ENCODE measurements at places on chromosomes 6 and 20.

DNA sequence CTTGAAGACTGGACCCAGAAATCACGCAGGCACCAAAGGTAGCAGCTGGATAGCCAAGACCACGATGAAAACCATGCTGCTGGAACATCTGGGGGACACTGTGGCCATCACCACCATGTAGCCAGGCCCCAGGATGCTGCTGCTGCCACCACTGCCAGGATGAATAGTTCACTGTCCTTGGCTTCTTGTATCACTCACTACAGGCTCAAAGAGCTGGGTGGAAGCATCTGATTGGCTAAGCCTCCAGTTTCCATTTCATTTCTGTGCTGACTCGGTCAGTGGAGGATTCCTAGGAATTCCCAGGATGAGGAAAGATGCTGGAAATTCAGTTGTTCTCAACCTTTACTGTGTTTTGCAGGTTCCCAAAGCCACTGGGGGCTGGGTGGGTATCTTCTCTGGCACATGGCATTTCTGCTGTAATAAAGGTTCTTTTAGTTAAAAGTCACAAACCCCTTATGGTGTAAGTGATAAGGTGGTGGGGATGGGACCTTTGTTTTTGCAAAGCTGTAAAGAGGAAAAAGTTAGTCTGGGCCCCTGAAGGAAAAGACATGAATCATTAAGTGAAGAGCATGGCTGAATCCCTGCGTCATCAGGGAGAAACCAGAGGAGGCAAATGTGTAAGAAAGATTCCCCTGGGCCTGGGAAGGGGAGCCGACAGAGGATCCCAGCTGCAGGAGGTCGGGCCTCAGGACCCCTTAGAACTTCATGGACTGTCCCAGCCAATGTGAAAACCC is 75.6 kb upstream of the RNF24 start:
- DNase-seq = peak; percentile 64

DNA sequence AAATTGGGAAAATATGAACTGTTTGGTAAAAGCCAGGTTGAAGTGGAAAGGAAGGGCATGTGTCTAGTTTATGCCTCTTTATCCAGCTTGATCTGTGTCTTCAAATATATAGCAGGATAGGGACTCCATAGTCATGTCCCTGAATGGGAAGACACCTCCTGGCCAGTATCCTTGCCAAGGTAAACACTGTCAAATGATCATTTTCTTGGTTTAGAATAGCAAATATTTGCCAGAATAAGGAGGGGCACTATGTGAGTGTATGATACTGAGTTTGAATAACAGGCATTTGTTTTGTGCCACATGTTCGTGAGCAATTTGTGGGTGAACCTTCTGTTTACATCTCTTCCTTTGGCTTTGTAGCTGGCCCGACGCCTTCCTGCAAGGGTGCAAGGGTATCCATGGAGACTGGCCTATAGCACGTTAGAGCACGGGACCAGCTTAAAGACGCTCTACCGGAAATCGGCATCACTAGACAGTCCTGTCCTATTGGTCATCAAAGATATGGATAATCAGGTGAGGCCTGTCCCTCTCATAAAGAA is 34.2 kb upstream of the HINT3 start:
- no peak for DNase-seq

DNA sequence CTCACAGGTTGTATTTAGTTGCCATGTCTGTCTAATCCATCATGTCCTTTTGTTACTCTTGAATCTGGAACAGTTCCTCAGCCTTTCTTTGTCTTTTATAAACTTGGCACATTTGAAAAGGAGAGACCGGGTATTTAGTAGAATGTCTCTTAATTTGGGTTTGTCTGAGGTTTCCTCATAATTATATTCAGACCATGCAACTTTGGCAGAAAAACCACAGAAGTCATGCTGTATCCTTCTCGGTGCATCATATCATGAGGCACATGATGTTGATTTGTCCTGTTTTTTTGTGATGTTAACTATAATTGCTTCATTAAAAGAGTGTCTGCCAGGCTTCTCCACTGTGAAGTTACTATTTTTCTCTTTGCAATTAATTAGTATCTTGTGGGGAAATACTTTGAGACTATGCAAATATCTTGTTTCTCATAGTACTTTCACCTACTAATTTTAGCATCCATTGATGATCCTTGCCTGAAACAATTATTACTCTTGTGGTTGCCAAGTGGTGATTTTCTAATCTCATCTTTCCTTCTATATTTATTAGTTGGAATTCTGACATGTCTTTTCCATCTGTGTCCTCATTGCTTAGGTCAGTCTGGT is 837.3 kb downstream of the DHX35 start:
- DNase-seq = no peak

DNA sequence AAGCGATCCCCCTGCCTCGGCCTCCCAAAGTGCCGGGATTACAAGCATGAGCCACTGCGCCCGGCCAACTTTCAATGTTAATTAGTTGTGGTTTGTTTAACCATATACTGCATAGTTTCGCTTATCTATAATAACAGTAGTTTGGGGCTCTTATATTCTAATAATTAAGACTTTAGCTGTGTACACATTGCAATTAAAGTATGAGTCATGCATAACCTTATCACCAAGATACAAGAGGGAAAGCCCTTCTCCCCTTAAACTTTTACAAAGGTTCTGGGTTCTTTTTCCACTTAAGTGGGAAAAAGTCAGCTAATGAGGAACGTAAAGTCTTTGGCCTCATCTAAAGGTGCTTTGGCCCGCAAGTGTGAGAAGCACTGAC is 3.2 kb upstream of the MCCD1 start:
- DNase-seq = no peak

DNA sequence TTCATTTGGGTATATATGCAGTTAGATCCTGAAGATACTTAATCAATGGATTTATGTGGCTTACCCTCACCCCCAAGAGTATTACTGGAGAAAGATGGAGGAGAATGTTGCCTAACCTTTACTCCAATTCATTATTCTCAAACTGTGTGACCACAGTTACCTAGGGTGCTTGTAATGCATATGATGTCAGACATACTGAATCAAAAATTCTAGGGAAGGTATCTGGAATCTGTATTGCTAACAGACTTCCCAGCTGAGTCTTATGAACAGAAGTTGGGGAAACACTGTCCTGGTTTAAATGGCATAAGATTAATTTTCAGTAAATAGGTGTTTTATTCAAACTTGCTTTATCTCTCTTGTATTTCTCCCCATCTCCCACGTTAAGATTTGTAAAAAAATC is 83.9 kb downstream of the PKIB start:
- peak; percentile 23 for DNase-seq

DNA sequence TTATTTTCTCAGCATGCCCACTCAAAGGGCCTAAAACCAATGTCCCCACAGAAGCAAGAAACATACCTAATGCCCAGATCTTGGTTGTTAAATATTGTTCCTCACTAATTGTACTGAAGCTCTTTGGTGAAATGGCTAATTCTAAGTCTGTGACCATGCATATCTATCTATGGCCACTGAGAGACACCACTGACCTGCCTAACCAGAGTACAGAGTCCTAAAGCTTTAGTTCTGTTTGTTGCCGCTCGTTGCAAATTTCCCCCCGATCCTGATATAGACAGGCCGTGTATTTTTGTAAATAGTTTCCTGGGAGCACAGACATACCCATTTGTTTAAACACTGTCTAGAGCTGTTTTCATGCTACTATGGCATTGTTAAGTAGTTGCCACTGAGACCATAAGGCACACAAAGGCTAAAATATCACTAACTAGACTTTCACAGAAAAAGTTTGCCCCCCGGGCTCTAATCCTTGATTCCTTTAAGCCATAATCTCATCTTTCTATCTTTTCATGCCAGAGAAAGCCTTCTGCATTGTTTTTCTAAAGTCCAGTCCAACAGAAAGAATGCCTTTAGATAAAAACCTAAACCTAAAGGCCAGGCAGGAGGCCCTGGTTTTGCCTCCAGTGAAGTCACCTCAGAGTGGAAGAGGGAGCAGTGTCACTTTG is 48.7 kb downstream of the DNAAF9 start:
- no peak for DNase-seq

- DNase-seq = no peak
Measured at GRCh38 chr6:1113916-1114540, 197.9 kb upstream of the FOXQ1 start.

- DNase-seq = no peak
Measured at GRCh38 chr6:67679566-67680296, 955.4 kb upstream of the ADGRB3 start.

DNA sequence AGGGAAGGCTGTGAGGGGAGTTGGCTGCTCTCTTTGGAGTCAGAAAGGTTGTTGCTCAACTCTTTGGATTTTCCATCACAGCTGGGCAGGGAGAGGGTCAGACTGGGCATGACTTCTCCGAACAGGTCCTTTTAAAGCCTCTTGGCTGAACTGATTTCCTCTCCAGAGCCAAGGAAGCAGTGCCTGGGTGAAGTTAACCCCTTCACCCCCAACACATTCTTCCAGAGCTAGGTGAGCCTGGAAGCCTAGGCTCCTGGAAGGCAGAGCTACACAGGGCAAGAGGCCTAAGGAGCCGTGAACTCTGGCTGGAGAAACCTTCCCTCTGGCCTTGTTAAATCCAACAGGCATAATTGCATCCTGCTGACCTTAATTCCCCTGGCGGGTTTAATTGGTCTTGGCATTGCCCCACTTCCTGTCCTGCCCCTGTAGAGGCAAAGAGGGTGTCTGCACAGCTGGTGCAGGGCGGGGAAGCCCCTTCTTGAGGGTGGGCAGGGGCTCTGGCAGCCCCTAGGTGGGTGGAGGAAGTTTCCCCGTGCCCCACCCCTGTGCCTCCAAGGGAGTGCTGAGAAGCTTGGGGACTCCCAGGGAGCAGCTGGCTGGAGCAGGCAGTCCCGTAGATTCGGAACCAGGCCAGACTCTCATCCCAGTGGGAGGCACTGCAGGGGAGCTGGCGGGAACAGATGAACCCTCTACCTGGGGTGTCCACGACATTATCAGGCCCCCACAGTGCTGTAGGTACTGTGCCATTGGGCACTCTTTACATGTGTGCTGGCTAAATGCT is 3.6 kb upstream of the MYLK2 start:
- DNase-seq = no peak

- DNase-seq = no peak
Measured at GRCh38 chr20:46364670-46365486, 41.5 kb downstream of the ELMO2 start.

DNA sequence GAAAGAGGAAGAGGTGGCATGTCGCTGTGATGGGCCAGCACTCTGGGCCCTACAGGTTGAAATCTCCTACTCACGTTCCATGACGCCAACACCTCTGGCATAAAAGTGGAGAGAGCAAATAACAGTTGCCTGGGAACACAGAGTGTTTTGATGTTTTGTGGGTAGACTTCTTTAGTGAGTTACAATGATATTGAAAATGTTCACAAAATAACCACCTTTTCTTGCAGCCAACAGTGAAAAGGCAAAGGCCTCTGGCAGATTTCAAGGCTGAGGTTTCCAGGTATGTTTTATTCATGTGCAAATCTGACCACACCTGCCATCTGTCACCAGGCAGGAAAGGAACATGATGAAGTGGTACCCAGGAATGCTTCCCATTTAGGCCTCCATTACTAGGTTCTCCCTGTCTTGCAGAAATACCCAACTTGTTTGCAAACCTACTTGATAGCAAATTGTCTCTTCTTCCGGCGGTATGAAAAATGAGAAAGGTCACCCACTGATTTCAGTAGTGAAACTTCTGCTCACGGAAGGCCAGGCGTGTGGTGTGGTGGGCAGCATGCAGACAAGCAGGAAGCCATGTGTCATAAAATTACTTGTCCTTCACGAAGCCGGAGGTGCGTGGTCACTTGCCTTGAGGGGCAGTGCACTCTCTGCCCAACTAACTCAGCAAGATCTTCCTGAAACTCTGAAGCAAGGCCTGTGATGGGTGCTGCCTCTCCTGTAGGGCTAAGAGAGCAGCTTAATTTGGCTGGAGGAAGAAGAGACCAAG is 299.1 kb upstream of the PRDM1 start:
- DNase-seq = no peak

- no peak for DNase-seq
Measured at GRCh38 chr20:50092436-50092835, 20.5 kb downstream of the UBE2V1 start.

DNA sequence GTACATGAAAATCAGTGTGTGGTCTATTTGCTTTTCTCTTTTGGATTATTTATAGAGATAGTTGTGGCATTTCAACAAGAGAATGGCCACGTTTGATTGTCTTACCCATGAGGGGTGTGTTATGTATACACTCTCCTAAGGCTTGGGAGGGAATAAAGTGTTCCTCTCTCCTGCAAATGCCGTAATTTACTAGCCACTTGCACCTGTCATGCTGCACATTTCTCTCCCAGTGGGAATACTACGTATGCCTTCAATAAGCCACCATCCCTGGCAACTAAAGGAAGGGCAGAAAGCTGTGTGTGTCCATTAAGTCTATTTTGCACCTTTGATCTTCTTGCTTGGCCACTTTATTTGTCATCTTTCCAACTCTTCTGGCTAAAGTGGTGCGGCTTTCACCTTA is 541.2 kb downstream of the QKI start:
- DNase-seq = no peak

GRCh38 chr6:6006428-6007365 is at the start of gene NRN1:
TSS of gene NRN1 (minus strand) at chr6:6006925. CDS start at chr6:6006749, 176 bp downstream.
- no peak for DNase-seq

DNA sequence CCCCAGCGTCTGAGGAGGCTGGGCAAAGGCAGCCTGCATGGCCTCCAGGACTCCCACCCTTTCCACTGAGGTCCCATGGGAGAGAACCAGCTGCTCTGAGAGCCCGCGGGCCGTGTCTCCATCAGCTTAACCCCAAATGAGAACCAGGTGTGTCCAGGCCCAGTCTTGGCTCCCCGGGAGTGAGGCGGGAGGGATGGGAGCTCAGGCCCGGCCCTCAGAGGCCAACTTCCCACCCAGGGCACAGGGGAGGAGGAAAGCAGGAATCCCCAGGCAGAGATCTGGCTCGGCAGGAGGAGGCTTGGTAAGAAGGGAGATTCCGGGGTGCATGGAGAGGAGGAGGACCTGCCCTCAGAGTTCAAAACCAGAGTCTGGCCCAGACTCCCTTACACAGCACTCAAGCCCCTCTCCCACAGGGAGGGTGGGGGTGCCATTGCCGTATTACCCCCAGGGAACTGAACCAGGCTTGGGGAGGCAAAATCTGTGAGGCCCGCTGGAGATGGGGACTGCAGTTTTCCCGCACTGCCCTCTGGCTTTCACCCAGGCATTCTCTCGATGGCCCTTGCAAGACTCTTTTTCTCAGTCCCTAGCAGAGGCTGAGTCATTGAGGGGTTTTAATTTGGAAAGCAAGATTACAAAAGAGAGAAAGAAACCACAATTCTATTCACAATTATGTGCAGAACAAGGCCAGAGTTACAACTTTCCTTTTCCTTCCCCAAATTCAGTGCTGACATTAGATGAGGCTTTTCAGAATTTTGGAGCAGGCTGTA is 17.1 kb downstream of the FOXF2 start:
- no peak for DNase-seq

GRCh38 chr6:73032586-73032985 is 192.7 kb downstream of the KHDC1L start:
- DNase-seq = peak; percentile 56

GRCh38 chr6:40512340-40512739 is 74.8 kb downstream of the LRFN2 start:
- no peak for DNase-seq

- DNase-seq = peak; percentile 11
Measured at GRCh38 chr6:117840541-117840983, 66.5 kb upstream of the SLC35F1 start.

DNA sequence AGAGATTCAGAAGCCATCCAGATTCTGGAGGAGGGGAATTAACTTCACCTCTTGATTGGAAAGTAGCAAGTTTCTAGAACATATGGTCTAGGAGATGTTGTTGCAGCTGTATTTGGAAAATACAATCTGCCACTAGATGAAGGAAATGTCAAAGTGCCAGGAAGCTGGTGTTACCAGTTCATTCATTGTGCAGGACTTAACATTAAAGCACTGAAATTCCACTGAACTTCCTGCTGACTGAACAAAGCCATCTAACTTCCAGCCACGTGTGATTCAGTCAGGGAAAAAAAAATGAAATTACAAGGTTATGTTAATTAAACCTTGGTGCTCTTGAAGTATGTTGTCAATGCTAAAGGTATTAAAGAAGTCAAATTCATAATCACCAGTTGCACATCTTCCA is 321.5 kb upstream of the SASH1 start:
- DNase-seq = no peak
